Midbrain (tissue), 1 donor: ENCODE measurements at places on chromosomes 6 and 20.
A peak's percentile ranks its signal among the peaks of the same experiment; 100 is the strongest.

DNA sequence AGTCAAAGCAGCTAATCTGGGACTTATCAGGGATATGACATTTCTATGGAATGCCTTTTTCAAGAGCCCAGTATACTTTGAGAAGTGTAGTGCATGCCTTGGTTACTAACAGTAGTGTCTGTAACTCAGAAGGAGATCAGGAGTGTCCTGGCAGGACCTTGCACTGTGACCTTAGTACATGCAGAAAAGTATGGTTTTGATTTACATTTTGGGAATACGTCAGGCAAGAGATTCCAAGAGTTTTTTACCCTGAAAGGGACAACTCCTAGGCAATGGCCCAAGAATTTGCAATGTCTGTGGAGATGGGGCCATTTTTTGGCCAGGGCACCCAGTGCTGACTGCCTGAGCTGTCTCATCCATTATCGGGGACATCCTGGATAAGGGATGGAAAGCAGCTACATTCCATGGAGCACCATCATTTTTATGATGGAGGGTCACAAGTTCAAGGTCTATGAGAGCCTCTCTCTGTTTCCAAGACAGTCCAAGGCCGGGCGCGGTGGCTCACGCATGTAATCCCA lies 80.2 kb downstream of the FAM50B start:
- no peak for DNase-seq

DNA sequence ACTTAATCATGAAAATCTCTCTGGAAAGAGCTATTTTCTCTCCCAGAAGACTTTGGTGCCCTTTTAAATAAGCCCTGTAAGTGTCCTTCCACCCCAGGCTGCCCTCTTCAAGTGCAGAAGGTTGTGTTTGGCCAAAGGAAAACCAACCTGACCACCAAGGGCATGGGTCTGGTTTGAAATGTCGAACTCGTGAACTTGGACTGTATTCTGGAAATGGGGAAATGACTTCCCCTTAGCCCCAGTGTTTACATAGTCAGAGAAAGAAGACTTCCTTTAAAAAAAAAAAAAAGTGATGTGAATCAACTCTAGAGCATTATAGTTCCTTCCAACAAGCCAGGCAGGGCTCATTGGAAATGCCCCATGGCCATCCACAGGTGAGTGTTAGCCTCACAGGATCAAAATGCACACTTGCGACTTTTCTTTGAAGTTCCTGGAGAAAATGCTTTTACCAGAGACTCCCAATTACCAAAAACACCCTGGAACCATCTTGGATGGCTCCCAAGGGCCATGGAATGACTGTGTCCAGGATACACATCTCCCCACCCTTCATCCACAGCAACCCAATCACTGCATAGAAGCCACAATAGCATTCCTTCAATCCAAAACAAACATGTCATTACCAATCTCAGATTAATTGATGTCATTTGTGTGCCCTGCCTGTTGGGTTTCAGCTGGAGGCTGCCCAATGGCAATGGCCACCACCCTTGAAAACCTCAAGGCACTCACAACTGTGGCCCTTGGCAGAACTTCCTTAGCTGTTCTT lies 133.8 kb downstream of the CLIC5 start:
- no peak for DNase-seq

DNA sequence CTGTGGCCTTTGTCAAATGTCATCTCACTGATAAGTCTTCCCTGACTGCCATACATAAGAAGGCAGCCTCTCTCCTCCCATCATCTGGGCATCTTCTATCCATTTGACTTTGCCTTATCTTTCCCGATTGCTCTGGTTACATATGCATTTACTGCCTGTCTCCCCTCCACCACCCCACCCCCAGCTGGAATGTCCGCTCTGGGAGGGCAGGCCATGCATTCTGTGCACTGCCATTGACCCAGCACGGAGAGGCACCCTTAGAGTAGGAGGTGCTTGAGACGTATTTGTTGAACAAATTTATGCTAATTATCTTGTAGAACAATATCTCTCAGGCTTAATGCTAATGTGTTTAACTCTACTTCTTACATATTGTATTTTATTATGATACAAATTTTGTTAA lies 183.9 kb upstream of the HDAC2 start:
- DNase-seq: no peak

- DNase-seq: peak; percentile 49
Observed at GRCh38 chr20:45470262-45470931, 844 bp downstream of the WFDC2 start.

- no peak for DNase-seq
Observed at GRCh38 chr6:7454696-7455358, 65.2 kb downstream of the RIOK1 start.

- no peak for DNase-seq
Observed at GRCh38 chr6:164216368-164216767, 801.9 kb downstream of the QKI start.

DNA sequence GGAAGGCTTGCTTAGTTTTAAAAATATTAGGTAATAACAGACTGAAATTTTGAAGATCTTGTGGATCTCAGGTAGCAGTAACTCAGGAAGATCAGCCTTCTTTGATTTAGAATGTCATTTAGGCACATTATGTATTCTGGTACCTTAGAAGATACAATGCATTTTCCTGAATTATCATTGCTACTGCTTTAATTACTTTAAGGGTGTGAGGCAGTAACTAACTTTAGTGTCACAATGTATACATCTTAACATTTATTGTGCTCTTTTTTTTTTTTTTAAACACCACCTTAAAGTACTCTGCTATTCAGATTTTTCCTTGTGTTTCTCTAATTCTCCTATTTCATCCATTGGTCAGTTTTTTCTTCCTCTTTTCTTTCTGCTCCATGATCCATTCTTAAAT lies 13.3 kb downstream of the MAPK14 start:
- DNase-seq: no peak

- no peak for DNase-seq
Observed at GRCh38 chr6:130189531-130190397, 33.0 kb downstream of the SAMD3 start.

DNA sequence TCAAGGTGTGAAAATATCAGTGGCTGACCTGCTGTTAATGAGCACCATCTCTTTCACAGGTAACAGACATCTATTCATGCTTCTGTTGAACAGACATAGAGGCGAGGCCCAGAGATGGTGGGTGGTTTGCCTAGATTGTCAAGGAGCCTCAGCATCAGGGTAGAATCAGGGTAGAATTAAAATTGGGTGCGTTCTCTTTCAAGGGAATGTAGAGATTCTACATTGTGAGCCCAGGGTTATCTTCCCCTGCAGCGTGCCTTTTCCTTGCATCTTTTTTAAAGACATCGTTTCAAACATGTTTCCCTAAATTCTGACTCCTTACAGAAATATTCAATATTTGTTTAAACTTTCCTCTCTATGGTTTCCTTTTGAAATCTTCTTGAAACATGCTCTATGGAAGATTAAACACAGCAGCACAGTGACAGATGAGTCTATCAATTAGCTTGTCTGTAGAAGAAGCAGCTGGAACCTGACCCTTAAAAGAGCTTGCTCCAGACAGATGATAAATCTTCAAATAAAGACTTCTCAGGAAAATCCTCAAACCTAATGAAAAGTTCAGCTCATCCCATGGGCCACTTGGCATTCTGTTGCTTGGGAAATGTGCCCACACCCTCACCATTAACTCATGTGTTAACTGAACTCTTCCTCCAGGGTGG lies 119.8 kb downstream of the IPCEF1 start:
- no peak for DNase-seq

- no peak for DNase-seq
Observed at GRCh38 chr6:139369068-139369467, 5.4 kb downstream of the CITED2 start.

DNA sequence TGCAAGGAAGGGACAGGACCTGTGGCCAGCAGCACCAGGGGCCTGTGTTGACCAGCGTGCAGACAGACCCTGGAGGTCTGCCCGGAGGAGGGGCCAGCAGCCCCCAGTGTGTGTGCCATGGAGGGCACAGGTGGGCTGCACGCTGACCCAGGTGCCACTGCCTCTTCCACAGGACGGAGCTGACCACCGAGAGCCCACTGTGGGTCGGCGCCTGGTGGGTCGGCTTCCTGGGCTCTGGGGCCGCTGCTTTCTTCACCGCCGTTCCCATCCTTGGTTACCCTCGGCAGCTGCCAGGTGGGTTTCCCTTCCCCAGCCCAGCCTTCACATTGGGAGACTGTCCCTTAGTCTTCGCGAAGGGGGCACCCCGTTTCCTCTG lies 17.9 kb downstream of the SLCO4A1 start:
- no peak for DNase-seq

GRCh38 chr6:148747145-148747470 lies 278 bp downstream of the UST start:
- DNase-seq: peak; percentile 48

DNA sequence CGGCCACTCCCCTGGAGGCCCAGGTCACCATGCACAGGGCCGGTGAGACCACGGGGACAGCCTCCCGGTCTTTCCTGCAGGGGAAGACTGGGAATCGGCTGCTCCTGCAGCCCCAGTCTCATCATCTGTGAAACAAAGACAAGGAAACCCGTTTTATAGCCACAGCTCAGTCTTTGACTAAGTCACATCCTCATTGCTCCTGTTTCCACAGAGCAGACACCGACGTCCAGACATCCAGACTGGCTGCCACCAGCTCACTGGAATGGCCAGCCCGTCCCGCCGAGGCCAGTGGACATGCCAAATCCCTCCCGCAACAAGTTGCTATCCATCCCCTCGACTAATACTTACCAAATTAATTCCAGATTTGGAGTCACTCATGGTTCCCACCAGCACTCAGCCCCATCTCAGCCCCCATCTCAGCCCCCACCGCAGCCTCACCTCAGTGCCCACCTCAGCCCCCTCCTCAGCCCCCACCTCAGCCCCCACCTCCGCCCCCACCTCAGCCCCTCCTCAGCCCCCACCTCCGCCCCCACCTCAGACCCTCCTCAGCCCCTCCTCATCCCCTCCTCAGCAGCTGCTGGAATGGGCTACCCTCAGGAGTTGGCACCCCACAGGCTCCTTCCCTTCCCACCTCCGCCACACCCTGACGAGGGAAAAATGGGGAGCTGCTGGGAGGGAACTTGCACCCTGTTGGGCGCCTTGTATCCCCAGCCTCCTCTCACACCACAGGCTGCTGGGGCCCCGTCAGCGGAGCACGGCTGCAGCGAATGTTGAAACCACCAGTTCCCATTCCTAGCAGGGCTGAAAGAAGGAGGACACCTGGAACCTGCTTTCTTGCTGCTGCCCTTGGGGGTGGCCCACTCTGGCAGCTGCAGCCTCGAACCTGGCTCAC lies 48.7 kb downstream of the YTHDF1 start:
- no peak for DNase-seq
